GM20000 (cell line): ENCODE measurements at places on chromosomes 7 and 10.

DNA sequence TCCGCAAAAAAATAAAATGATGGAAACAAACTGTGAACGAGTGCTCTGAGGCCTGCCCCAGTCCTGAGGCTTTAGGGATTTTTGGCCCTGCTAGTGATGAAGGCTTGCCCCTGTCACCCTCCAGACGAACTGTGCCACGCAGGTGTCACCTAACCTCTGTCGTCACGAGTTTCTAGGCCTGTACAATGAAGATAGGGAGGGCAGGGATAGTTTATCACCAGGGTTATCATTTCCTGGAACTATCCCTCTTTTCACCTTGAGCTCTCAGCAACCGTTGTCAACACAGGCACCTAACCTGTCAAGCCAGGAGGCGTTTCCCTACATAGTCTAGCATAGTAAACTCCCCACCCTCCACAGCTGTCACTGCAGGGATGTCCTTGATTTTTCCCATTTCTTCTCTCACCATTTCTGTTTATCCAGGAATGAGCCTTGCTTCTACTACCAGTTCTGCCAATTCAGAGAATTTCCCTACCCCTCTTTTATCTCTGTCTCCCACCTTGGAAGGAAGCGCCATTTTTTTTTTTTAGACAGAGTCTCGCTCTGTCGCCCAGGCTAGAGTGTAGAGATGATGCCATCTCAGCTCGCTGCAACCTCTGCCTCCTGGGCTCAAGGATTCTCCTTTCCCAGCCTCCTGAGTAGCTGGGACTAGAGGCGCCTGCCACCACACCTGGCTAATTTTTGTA lies 2.2 kb upstream of the ACHE start:
- DNase-seq = no peak

GRCh38 chr10:100725071-100725471 lies 20.3 kb upstream of the PAX2 start:
- DNase-seq = no peak

- no peak for DNase-seq
Measured at GRCh38 chr10:29646238-29646902, 11.6 kb upstream of the SVIL start.

- no peak for DNase-seq
Measured at GRCh38 chr10:6912929-6913328, 332.9 kb upstream of the PRKCQ start.

- no peak for DNase-seq
Measured at GRCh38 chr10:28087661-28088351, 88.9 kb upstream of the ODAD2 start.

DNA sequence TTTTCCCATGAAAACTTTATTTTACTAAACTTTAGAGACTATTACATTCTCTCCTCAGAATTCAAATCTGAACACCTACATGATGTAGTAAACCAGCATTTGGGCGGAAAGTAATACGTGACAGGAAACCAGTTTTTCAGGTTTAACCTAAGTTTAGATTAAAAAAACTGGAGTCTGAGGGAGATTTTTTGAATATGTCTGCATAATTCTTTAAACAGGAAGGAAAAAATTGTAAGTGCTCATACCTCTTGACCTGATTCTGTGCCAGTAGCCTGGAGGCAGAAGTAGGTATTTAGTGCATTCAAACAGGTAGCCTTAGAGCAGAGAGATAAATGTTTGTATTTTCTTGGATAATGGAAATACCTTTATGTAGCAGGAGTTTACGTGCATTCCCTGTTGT lies 224.3 kb downstream of the MDFIC start:
- DNase-seq = no peak

DNA sequence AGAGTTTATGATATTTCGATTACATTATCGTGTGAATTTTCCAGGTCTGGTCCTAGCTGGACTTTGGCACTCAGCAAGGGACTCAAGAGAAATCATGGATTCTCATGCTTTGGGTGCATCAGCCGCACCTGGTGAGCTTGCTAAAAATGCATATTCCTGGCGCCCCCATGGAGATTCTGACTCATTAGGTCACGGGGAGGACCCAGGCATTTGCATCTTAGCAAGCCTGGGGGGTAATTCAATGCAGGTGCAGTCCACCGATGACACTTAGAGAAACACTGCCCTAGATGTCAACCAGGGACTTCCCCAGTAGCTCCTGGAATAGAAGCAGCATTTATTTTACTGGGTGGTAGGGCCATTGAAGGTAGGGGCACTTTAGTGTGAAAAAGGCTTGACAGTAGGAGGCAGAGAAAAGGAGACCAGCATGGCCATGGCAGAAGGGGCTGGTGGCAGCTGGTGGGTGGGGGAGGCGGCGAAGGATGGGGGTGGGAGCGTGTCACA lies 29.9 kb upstream of the PDCD4 start:
- DNase-seq = peak; percentile 82

- no peak for DNase-seq
Measured at GRCh38 chr7:7203813-7204575, 21.6 kb downstream of the C1GALT1 start.

- DNase-seq = no peak
Measured at GRCh38 chr7:128170461-128170860, 70.6 kb upstream of the LEP start.

DNA sequence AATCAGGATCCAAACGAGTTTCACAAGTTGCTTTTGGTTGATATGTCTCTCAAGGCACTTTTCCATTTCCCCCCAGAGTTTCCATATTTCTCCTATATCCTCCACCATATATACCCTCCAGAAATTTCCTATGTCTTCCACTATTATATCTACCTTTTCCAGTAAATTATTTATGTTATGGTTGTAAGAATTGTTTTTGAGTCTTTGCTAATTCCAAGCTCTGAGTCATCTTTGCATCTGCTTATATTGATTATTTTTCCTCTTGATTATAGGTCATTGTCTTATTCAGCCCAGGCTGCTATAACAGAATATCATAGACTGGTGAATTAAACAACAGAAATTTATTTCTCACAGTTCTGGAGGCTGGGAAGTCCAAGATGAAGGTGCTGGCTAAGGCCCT lies 12.7 kb downstream of the TACC2 start:
- DNase-seq = no peak

GRCh38 chr7:34087892-34088891 lies 182.9 kb downstream of the BMPER start:
- DNase-seq = no peak

DNA sequence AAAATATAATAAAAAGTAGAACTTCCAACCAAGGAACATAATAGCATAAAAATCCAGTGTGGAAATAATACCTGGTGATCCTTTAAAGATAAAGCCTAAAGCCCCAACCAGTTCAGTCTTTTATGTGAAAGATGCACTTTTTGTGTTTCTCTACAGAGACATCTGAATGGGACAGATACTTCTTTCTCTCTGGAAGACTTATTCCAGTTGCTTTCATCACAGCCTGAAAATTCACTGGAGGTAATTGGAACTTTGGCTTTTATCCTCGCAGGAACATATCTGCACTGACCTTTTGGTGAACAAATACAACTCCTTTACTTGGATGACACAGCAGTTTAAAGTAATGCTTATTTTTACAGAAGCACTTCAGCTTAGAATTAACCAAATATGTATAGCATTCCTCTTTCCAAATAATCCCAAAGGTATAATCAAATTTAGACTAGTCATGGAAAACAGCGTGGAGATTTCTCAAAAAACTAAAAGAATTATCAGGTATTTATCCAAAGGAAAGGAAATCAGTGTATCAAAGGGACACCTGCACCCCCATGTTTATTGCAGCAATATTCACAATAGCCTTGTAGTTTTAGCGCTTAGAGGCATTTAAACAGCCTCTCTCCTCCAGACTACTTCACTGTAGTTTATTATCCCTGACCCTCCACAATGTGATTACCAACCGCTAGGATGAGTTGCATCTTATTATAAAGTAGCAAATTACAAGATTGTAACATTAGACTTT lies 16.8 kb downstream of the HNRNPA2B1 start:
- no peak for DNase-seq

DNA sequence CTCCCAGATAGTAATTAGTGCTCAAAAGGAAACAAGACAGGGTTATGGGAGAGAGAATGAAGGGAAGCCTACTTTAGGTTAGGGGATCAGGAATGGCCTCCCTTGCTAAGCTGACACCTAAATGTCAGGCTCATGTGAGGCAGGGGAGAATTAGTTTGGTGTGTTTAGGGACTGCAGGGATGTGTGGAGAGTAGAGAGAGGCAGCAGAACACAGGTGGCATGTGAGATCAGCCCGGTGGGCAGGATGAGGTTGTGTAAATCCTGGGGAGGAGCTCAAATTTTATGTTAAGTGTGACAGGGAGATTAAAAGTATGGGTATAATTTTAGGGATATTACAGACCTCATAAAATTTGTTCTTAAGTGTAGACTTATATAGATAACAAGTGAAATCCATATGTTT lies 56.2 kb upstream of the ZNF438 start:
- no peak for DNase-seq

DNA sequence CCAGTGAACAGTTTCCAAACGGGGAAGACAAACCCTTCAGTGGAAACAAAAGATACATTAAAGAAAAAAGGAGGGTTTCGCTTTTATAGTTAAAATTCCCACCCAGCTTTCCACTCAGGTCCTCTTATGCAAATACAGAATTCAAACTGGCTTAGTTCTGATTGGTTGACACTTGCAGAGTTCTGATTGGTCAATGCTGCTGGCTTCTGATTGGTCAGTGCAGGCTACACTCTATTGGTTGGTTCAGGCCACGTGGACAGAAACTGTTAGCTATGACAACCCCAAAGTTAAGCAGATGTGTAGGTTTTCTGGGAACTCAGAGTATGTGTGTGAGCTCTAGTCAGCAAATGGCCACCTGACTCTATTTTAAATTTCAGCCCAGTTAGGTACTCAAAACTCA lies 80.0 kb downstream of the FBXL13 start:
- DNase-seq = no peak

DNA sequence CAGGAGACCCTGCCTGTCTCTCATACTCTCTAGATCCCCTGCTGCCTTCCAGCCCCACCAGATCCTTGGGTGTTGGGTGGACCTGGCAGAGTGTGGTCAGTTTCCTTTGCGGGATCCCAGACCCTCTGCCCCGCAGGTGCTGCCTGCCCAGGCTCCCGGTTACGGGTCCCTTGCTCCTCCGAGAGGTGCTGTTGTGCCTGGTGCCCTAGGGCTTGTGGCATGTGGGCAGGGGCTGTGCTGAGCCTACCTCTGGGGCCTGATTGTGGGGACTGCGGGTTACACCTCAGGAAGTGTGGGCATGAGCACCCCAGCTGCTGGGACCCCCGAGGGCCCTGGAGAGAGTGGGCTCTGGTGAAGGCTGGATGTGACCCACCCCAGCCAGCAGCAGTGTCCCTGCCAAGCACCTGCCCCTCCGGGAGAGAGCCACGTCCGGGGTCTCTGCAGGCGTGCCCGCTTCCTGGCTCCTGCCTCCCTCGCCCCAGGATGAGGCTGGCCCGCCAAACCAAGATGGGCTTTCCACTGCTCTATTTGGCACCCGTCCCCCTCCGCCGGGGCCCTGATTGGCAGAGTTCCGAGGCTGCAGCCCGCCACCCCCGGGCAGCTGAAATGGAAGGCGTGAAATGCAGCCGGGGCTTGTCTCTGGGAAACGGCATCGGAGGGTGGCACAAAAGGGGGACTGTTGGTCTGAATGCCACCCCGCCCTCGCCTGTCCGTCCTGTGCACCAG lies 17.0 kb downstream of the CLIP2 start:
- DNase-seq = peak; percentile 5

- DNase-seq = no peak
Measured at GRCh38 chr7:13279854-13280435, 592.5 kb downstream of the ARL4A start.
